ENCODE measurements at places on chromosomes 13 and 19.

- no peak for DNase-seq
These were observed 612.0 kb downstream of the DCT start for GRCh38 chr13:93867481-93867880.

- no peak for DNase-seq
These were observed 2.7 kb downstream of the SYDE1 start for GRCh38 chr19:15109768-15110417.

DNA sequence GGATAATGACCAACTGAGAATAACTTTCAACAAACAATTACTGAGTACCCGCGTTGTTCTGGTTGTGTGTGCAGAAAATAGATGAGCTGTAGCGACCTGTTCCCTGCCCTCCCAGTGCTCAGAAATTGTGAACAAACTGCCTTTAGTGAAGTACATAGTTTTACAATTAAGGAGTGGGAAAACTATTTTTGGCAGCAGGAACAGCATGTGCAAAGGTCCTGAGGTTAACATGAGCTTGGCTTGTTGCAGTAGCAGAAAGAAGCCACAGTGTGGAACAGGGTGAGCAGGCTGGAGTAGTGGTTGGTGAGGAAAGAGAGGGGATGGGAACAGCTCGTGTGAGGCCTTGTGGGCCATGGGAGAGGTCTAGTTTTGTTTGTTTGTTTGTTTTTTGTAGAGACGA, 16.0 kb downstream of the RYR1 start:
- DNase-seq: no peak

DNA sequence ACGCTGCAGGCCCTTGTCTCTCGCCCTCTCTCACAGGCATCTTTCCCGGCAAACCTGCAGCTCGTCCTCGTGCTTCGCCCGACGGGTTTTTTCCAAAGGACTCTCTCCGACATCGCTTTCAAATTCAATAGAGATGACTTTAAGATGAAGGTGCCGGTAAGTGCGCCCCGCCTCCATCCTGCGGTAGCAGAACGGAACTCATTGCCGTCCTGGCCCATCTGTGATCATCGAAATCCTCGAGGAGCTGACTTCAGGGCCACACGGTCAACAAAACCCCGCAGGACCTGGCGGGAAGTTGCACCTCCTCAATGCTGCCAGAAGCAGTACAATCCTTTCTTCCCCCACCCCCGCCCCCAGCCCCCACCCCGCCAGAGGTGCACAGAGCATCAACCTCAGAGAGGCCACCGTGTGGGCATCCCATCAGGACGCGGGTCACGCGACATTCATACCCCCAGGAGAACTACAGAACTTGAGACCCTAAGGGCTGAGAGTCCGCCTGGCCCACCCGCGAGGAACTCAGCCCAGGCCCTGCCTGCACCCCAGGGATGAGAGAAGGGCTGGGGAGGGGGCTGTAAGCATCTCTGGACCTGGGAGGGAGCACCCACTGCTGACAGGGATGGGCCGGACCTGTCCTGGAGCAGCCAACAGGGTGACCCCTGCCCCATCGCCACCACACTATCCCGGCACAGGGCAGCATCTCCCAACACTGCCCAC, 44.9 kb upstream of the F7 start:
- DNase-seq: no peak

DNA sequence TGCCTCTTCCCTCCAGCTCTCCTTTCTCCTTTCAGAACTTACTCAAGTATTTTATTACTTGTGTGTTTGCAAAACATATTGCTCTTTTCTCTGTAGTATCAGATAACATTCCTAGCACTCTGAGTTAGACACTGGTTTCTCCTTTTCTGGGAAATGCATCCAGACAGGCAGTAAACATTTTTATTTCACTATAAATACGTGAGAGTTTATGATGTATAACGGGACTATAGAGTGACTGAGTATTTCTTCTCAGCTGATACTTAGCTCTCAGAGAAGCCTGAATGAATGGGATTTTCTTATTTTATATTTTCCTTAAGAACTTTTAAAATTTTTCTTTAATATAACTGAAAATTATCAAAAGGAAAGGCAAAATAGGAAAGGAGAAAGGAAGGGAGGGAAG, 211.2 kb upstream of the EDNRB start:
- no peak for DNase-seq

DNA sequence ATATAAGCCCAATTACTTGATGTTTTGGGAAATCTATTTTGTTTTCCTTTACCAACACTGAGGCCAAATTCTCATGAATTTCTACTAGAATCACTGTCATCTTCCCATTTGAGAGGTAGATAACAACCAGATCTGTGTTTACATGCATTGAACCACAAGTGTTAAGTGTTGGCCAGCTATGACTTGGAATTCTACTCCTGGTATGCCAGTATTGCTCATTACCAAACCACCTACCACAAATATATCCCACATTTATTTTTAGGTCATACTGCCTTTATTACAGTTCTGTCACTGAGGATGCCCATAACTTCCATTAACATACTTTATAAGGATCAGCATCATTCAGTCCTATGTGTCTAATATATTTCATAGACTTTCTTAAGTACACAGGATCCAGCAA, 328.9 kb downstream of the DIAPH3 start:
- no peak for DNase-seq

DNA sequence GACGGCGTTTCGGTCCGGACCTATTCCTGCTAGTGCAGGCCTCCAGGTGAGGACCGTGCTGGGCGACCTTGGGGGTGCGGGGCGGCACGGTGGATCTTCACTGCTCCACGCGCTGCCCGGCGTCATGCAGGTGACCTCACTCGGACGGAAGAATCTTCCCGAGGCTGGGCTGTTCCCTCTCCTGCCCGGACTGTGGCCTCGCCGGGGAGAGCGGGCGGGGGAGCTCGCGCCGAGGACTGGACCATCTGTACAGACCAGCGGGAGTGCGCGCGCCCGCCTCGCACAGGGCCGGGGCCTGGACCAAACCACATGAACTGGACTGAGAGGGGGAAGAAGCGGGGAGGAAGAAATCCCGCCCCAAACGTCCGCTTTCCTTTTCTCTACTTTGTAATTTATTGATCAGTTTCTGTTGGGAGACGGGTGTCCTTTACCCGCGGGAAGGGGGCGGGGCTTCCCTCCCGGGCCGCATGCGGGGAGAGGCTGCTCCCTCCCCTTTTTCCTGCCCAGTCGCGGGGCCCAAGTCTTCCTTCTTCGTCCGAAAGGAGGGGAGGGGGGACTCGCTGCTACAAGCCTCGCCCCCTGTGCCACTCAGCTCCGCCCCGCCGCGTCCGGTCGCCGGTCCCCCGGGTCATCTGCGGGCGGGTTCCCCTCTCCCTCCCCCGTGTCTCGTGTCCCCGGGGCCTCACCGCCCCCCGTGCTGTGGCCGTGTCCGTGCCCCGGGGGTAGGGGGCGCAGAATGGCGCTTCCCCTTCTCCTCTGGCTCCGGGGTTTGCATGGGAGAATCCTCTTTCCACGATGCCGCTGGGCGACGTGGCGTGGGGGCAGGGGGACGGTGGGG, 4.9 kb downstream of the HRC start:
- peak; percentile 28 for DNase-seq

DNA sequence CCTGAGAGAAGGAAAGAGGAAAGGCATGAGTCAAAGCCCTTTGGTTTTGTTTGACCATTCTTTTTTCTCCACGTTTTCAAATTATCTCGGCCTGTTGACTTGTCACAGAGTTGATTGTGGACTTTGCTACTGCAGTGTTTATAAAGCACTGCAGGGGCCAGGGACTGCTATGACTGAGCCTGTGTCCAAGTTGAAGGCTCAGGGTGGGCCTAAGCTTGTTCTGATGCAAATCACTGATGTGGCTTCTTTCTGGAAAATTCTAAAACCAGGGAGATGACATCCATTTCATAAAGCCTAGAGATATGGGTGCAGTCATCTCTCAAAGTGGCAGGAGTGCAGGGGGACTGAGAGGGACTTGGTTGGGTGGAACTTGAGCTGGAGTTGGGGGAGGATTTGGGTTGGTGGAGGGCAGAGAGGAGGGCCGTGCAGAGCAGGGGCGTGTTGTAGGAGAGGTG, 1.2 kb upstream of the CXCL17 start:
- DNase-seq: no peak

DNA sequence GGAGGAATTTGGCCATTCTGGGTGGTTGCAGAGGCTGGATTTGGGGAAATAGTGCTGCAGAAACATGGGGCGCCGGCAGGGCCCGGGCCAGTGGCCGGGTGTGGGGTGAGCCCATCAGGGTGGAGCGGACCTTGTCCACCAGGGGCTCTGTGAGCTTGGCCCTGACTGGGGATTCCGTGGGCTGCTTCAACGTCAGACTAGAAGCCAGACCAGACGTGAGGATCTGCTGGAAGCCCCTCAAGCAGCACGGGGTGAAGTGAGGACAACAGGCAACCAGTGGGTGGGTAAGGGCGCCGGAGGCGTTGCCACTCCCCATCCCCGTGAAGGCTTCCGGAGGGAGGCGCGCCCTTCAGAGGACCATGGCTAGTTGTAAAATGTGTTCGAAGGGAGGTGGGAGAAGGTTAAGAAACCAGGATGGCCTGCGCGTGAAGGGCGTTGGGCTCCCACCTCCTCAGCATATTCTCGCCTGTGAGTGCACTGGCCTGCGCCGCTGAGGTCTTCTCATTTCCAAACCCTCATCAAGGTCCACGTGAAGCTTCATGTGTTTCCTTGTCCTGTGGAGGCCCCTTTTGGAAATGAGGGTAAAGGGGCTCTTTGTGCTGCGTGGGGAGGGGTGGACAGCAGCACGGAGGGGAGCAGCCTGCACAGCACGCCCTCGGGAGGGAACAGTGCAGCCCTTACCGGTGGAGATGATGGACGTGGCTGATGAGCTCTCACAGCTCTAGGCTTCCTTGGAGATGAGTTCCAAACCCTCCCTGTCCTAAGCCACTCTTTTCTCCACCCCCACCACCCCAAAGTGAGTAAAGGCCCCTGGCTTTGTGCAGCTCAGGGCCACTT, 8.3 kb downstream of the TEX29 start:
- no peak for DNase-seq

GRCh38 chr19:39686739-39687138, 17.5 kb upstream of the LGALS14 start:
- DNase-seq: no peak

- no peak for DNase-seq
These were observed 19.6 kb downstream of the ELL start for GRCh38 chr19:18502246-18502637.

- DNase-seq: peak; percentile 7
These were observed 1.3 kb downstream of the TMTC4 start for GRCh38 chr13:100673376-100673712.

DNA sequence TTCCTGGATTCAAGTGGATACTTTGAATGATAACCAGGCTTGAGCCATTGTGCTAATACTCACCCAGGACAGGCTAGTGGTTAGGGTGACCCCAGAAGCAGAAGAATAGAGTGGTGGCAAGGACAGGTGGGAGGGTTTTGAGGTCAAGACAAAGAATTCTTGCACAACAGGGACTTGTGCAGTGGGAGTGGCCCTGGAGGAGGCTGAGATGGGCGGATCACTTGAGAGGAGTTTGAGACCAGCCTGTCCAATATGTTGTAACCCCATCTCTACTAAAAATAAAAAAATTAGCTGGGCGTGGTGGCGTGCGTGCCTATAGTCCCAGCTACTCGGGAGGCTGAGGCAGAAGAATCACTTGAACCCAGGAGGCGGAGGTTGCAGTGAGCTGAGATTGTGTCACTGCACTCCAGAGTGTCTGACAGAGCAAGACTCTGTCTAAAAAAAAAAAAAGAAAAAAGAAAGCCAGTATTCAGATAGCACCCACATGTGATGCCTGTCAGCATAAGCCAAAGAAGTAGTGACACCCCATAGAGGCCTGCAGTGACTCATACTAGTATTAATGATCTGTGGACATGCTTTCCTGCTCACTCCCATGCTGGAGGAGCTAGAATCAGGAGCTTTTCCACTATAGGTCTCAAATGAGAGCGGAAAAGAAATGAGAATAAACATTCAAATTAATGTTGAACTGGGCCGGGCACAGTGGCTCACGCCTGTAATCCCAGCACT, 78.7 kb downstream of the RNF17 start:
- no peak for DNase-seq

GRCh38 chr19:49393881-49394280, 5.8 kb downstream of the KASH5 start:
- DNase-seq: no peak

DNA sequence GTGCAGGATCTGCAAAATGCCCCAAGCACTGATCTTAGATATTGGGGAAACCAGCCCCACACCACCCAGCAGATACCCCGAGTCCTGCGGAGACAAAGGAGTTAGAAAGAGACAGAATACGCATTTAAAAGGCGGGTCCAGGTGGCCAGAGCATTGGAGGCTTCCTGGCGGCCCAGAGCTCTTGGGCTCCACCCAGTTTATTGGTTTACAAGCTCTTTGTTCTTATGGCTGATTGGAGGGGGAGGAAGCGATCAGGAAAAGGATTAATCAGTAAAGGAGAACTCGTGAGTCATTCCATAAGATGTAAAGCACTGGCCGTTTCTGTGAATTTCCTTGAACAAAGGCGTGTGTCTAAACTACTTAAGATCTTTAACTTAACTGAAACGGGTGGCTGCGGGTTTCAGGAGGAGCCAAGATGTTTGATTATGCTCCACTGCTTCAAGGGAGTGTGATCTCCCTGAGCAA, 926 bp downstream of the ZNF587 start:
- no peak for DNase-seq

DNA sequence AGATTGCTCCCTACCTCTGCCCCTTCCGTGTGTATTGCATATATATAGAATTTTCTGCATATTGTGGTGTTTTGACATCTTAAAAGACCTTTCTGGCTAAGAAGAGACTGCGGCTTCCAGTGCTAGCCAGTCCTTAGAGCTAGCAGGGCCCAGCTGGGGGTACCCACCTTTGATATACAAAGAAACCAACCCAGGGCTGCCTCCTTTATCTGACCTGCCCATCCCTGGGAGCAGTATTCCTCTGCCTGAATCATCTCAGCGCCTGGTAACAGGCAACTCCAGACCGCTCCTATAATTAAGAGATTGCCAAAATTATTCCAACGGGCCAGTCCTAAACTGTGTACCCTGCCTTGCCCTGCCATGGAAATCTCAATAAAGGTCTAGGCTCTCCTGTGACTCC, 186.3 kb upstream of the RNF113B start:
- DNase-seq: no peak
